ENCODE measurements at places on chromosomes 5 and 9.

GRCh38 chr5:149485655-149486615 is 65.3 kb downstream of the CSNK1A1 start:
- peak; percentile 75 for DNase-seq

- no peak for DNase-seq
Measured at GRCh38 chr5:81171769-81172168, 61.4 kb upstream of the CKMT2 start.

DNA sequence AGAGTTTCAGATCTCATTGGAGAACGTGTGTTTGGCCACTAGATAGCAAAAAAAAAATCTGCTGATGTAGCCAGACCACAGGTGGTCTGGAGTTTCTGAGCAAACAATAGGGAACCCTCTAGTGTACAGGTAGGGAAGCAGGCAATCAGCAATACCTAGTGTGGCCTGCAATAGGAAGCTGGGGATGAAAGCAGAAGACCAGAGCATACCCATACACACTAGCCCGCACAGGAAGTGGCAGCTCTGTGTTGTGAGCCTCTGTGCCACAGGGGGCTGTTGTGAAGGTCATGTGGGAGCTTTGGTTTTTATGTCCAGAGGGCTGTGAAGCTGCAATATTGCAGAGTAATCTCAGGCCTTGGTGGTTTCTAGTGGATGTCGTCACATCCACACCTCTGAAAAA is 81.2 kb downstream of the MTAP start:
- no peak for DNase-seq

GRCh38 chr5:30347858-30348257 is 845.6 kb upstream of the CDH6 start:
- no peak for DNase-seq
